ENCODE measurements at places on chromosomes 1 and 21.

- peak; percentile 79 for DNase-seq
Measured at GRCh38 chr1:16082283-16083038, 9.0 kb upstream of the FAM131C start.

- DNase-seq, result no peak
Measured at GRCh38 chr1:172650474-172651193, 8.3 kb upstream of the FASLG start.

DNA sequence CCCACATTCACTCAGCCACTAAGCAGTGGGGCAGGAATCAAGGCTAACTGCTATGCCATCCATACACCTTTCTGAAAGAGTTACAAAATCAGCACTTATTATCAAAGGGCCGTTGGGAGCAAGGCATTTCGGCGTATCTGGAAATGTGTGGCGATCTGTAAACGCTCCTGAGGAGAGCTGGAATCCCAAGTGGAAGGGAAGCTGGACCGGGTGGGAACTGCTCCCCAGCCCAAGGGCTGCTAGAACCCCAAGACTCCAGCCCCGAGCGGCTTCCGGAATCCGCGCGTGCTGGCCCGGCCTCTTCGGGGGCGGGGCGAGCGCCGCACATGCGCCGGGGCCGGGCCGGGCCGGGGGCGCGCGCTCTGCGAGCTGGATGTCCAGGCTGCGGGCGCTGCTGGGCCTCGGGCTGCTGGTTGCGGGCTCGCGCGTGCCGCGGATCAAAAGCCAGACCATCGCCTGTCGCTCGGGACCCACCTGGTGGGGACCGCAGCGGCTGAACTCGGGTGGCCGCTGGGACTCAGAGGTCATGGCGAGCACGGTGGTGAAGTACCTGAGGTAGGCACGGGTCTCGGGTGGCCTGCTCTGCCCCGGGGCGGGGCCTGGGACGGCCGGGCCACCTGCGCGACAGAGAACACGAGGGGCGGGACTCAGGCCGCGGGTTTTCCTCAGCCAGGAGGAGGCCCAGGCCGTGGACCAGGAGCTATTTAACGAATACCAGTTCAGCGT, at the start of gene NAXE:
TSS of gene NAXE (plus strand) at position 345 of the 726 bp plus-strand sequence. CDS start at position 374, 29 bp downstream.
- peak; percentile 88 for DNase-seq

DNA sequence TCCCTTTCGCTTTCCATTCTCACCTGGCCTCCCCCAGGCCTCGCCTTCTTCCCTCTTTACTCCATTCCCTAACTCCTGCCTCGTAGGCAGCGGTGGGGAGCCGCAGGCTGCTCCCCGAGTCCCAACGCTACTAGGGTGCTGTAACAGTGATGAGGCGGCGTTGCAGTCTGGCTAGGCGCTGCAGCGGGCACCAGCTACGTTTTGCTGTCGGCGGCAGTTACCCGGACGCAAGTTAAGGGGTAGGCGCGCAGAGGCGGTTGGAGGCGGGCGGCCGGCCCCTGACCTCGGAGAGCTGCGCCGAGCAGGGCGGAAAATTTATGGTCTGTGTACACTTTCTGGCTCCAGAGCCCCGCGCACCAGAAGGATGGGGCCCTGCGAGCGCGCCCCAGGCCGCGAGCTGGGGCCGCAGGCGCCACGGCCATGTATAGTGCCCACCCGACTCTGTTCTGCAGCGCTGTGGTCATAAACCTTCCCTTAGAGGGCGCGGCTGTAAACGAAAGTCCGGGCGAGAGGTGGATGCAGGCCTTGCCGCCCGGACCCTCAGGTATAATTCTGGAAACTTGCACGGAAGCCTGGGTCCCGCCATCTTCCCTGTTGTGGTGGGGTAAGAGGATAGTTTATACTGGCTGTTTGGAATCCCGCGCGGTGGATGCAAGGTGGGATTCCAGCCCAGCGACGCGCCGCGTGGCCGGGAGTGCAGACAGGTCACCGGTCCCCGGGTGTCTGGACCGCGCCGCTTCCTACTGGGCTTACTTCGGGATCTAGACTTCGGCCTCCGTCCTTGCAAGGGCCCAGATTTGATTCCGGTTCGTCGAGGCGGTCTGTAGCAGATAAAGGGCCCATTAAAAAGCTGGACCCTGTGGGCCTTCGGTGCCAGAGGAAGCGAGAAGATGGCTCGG, 15.0 kb downstream of the HLX start:
- no peak for DNase-seq

DNA sequence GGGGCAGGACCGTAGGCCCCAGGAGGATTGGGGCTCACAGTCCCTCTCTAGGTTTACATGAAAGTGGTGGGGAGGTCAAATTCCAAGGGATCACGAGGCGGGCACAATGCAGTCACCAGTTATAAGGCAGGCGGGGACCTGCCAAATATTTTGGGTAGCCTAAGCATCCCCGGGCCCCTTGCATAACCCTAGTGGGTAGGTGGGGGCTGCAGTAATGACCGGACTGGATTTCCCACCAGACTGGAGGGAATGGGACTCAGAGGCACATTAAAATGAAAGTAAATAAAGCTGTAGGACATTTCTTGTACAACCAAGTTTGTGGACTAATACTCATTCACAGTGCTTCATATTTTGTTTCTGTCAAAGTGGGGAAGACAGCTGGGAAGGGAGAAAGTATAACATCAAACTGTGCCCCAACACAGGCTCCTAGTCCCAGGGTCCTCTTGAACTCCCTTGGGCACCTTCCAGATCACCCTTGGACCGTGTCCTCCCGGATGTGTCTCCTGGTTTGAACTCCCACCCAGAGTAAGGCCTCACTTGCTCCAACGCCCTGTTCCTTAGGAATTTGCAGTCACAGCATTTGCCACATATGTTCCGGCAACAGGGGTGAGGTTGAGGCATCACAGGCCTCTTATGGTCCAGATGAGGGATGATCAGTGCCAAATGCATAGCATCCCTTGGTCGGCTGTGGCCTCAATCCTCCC, 28.4 kb upstream of the KIAA0040 start:
- DNase-seq, result no peak

- DNase-seq, result no peak
Measured at GRCh38 chr1:119569095-119569494, 62.1 kb downstream of the HSD3B1 start.

GRCh38 chr1:186418503-186418902, 42.4 kb downstream of the PDC start:
- no peak for DNase-seq

- DNase-seq, result no peak
Measured at GRCh38 chr1:18974606-18975005, 18.1 kb upstream of the IFFO2 start.

DNA sequence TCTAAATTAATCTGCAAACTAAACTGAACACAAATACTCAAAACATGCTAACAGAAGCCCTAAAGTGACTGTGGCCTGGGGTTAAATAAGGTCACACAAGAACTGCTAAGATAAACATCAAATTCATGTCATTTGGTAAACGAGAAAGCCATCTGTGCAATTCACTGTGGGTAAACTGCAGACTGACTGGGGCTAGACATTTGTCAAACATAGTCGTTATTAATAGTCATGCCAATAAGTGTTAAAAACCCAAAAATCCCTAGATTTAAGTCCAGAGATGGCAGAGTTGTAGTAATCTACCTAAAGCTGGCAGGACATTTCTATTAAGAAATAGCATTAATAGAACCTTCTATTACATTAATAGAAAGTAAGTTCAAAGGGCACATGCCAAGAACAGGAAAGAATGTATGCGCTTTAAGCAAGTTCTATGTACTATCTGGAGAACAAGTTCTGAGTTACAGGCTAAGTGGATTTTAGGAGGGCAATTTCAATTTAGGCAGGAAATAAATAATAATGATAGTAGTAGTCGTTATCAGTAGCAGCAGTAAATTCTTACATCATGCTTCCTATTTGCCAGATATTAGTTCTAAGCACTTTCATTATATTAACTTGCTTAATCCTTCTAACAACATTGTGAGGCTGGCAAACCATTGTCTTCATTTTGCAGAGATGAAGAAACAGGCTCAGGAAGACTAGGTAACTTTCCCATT, 8.6 kb downstream of the EDEM3 start:
- DNase-seq, result peak; percentile 86

DNA sequence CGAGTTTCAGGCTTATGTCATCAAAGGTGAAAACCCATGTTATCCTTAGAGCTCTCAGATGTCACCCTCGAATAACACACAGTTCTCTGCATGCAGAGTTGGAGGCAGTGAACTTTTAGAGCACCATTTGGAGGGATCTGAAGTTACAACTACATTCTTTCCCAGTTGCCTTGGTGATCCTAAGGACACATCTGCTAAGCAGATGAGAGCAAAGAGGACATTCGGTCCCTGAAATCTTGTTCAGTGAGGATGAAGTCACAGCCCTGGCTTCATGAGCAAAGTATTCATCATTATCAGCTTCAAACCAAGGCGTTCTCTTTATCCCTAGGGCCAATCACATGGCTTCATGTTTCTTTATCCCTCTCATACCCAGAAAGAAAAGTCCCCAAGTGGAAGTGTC, 23.1 kb upstream of the MCOLN2 start:
- no peak for DNase-seq

GRCh38 chr1:244583358-244583982, 69.5 kb upstream of the DESI2 start:
- DNase-seq, result no peak

DNA sequence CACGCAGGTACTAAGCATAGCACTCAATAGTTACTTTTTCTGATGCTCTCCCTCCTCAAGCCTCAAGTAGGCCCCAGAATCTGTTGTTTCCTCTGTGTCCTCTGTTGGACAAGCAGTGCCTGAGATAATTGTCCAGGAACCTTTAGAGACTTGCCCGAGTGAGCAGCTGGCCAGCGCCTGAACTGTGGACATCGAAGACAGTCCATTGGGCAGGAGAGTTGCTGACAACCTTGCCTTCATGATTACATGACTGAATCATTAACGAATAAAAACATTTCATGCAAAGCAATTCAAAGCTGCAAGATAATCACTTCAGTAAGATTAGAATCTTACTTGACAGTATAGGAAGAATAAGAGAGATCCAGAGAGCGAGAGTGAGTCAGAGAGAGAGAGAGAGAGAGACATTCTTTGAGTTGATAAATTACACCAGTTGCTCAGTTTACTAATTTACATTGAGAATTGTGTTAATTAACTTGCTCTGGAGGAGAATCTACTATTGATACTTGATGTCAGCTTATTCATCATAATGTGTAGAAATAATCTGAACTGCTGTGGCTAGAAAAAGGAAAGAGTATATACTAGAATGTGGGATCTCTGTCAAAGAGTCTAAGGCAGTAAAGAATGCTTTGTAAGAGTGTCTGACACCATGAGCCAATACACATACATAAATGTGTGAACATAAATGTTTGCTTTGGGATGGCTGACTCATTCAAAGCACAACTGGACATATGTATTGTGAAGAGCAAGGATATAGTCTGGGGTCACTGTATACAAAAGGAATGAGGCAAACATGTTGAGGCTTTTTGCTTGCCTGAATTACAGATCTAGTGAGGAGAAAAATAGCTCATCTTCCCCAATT, 216.0 kb downstream of the ZNF326 start:
- no peak for DNase-seq
